Uterus (tissue), 4 donors: ENCODE measurements at places on chromosomes 12 and 14. TPM values are rescaled to one million over a fixed set of nuclear protein-coding genes. Genes with fewer than 3 reads are reported as not detected.

DNA sequence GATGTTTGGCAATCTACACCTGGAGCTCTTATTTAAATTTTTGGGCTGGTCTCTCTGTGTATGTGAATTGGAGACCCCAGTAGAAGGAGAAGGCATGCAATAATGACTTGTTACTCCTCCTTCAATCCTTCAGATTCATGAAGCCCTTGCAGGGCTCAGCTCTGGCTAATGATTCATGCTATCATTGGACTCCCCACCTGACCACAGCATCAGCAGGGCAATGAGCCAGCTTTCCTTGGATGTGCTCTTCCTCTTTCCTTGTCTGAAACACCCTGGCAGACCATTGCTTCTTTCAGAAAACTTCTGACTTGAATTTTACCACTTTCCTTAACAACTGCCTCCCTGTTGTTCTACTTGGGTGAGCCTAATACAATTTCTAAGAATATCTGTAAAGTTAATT is 1019.2 kb downstream of the AACS start:
- no peaks in the 10 kb centered on the region for H3K4me1 ChIP-seq
- H3K36me3 ChIP-seq = no peaks in the 10 kb centered on the region
- no peak overlapping the region for H3K4me3 ChIP-seq
- no peak for DNase-seq

DNA sequence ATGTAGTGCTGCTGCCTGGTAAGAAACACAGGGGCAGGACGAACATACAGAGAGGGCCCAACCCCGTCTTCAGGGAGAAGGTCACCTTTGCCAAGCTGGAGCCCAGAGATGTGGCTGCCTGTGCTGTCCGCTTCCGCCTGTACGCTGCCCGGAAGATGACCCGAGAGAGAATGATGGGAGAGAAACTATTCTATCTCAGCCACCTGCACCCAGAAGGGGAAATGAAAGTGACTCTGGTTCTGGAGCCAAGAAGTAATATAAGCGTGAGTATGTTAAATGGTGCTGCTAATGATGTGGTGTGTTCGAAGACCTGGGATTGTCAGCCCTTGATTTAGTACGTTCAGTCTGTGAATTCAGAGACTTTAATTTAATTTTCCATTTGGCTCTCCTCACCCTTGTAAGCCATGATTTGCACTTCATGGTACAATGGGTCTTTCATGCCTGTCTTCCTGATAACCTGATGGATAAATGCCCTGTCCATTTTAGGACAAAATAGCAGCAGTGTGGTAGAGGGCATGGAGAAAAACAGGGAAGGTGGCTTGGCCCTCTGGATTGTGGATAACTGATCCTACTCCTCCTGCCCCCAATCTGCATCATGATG is 318.9 kb downstream of the SNAPC1 start:
- H3K27me3 ChIP-seq = no peaks in the 10 kb centered on the region
- H3K4me1 ChIP-seq = no peaks in the 10 kb centered on the region
- H3K4me3 ChIP-seq = no peak overlapping the region
- no peak for DNase-seq
- H3K27ac ChIP-seq = no peak overlapping the region

GRCh38 chr12:647385-648085 is 15.7 kb downstream of the NINJ2 start:
- no peaks in the 10 kb centered on the region for H3K36me3 ChIP-seq
- no peaks in the 10 kb centered on the region for H3K27me3 ChIP-seq
- H3K27ac ChIP-seq = peak overlapping the region; percentile 92
- H3K4me1 ChIP-seq = peaks cover 15% of the 10 kb centered on the region
- DNase-seq = no peak
- no peak overlapping the region for H3K4me3 ChIP-seq

DNA sequence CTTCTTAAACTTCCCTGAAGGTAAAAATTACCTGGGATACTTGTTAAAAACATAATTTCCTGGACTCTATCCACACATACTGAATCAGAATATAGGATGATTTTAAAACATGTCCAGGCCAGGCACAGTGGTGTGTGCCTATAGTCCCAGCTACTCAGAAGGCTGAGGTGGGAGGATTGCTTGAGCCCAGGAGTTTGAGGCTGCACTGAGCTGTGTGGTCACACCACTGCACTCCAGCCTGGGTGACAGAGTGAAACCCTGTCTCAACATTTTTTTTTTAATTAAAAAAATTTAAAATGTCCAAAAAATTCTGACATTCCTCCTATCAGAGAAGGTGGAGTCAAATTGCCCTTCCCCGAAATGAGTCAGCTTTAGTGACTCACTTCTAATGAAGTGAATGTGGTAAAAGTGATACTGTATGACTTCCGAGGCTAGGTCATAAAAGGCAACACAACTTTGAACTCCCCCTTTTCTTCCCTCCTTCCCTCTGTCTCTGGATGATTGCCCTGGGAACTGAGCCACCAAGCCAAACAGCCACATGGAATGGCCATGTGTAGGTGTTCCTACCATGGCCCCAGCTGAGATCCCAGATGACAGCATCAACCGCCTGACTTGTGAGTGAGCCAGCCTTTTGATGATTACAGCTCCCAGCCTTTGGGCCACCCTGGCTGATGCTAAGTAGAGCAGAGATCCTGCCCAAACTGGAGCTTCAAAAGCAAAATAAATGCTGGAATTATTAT is 36.3 kb downstream of the LIMA1 start:
- H3K27ac ChIP-seq = peak overlapping the region; percentile 79
- H3K27me3 ChIP-seq = no peaks in the 10 kb centered on the region
- peak; percentile 88 for DNase-seq

ACSM4 gene
- not detected for total RNA-seq

DNA sequence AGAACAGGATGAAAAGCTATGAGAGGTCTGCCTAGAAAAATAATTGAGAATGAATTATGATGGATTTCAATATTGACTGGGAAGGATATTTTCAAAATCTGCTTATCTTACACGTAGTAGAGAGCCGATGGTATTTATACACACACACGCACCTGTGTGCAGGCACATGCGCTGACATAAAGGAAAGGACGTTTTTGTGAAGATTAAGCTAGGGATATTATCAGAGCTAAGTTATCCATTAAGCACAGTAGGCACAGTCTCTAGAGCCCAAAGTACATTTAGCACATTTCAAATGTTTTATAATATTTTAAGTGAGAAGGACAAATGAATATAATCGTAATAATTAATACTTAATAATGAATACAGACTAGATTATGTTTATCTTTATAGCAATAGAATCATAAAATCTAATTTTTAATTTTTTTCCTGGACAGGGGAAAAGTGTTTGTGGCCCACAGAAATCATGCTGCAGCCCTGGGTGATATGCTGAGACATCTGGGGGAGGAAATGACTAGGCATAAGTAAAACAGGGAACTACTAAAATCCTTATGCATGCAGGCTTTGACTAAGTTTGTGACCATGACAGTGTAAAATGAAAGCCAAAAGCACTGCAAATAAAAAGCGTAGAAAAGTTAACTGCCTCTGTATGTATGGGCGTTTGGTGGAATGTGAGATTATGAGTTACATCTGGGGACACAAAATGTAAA is 146.1 kb downstream of the KITLG start:
- no peak overlapping the region for H3K4me3 ChIP-seq
- DNase-seq = no peak
- H3K36me3 ChIP-seq = no peaks in the 10 kb centered on the region

DNA sequence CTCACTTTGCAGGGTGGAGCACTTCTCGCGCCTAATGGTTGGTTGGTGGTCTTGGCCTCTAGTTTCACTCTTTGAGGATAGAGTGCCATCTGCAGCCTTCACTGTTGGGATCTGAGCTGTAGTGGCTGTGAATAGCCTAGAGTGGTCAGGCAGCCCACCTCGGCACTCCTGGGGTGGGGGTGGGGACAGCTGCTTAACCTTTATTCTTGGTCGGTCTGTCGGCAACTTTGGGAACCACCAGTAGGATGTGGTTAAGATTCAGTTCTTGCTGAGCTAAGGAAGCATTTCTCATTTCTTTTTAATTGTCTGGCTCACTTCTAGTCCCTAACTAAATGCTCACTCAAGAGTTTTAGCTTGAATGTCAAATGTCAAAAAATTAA is 21.1 kb downstream of the TMBIM6 start:
- no peaks in the 10 kb centered on the region for H3K4me1 ChIP-seq
- no peaks in the 10 kb centered on the region for H3K27me3 ChIP-seq
- DNase-seq = no peak
- H3K36me3 ChIP-seq = no peaks in the 10 kb centered on the region

- H3K4me3 ChIP-seq = no peak overlapping the region
- no peaks in the 10 kb centered on the region for H3K36me3 ChIP-seq
Measured at GRCh38 chr12:46390304-46390703, 17.7 kb upstream of the SLC38A2 start.

ISM2 gene
- total RNA-seq = 1.5 TPM

DNA sequence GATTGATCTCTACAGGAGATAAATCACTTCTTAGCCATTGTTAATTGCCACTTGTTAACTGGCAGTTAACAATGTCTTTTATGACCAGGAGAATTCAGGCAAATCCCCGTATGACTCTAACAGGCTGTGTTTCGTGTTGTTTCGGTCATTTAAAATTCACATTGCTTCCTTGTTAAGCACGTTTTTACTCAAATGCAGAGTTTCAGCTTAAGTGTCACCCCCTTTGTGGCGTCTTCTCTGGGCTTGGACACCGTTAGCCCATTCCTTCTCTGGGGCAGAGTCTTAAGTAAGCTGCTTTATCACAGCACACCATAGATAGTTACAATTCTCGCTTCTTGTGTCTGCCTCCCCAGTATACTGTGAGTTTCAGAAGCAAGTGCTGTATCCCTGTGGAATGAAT is 205.4 kb downstream of the EPS8 start:
- no peaks in the 10 kb centered on the region for H3K36me3 ChIP-seq
- H3K4me1 ChIP-seq = no peaks in the 10 kb centered on the region
- H3K27ac ChIP-seq = no peak overlapping the region
- no peak for DNase-seq

GRCh38 chr12:84046859-84047258 is 865.7 kb downstream of the SLC6A15 start:
- DNase-seq = no peak
- no peaks in the 10 kb centered on the region for H3K36me3 ChIP-seq
- H3K27ac ChIP-seq = no peak overlapping the region
- no peaks in the 10 kb centered on the region for H3K27me3 ChIP-seq
- H3K4me3 ChIP-seq = no peak overlapping the region
- H3K4me1 ChIP-seq = no peaks in the 10 kb centered on the region

DNA sequence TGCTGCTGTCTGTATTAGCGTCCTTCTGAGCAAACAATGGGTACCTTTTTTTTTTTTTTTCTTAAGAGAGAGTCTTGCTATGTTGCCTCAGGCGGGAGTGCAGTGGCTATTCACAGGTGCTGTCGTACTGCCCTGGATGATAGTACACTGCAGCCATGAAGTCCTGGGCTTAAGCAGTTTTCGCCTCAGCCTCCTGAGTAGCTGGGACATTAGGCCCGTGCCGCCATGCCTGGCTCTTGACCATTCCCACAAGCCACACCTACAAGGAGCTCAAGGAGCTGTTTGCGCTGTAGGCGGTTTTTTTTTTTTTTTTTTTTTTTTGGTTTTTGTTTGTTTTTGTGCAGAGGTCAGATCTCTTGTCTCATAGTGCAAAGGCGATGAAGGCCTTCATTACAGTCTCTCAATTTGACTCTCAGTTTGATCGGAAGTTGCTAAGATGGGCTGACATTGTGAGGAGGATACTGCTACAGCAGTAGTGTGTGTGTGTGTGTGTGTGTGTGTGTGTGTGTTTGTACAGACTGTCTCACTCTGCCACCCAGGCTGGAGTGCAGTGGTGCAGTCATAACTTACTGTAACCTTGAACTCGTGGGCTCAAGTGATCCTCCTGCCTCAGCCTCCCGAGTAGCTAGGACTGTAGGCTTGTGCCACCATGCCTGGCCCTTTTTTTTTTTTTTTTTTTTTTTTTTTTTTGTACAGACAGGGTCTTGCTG is 34.2 kb downstream of the TRAF3 start:
- H3K27me3 ChIP-seq = no peaks in the 10 kb centered on the region
- H3K4me3 ChIP-seq = no peak overlapping the region
- DNase-seq = no peak
- H3K36me3 ChIP-seq = no peaks in the 10 kb centered on the region
- no peaks in the 10 kb centered on the region for H3K4me1 ChIP-seq

GRCh38 chr14:76250302-76250701 is 98.6 kb downstream of the GPATCH2L start:
- no peak overlapping the region for H3K27ac ChIP-seq
- no peaks in the 10 kb centered on the region for H3K27me3 ChIP-seq
- H3K4me1 ChIP-seq = no peaks in the 10 kb centered on the region
- no peak overlapping the region for H3K4me3 ChIP-seq

CCDC38 gene
- 0.49 TPM for total RNA-seq

PCED1B gene
- 46.6 TPM for total RNA-seq

- no peak overlapping the region for H3K27ac ChIP-seq
- no peaks in the 10 kb centered on the region for H3K4me1 ChIP-seq
- DNase-seq = no peak
- H3K4me3 ChIP-seq = no peak overlapping the region
- no peaks in the 10 kb centered on the region for H3K27me3 ChIP-seq
Measured at GRCh38 chr12:4849115-4849541, 60.6 kb upstream of the KCNA1 start.

GRCh38 chr14:31297701-31298344 is 90.2 kb upstream of the HECTD1 start:
- no peak overlapping the region for H3K4me3 ChIP-seq
- DNase-seq = no peak
- H3K4me1 ChIP-seq = no peaks in the 10 kb centered on the region
- no peaks in the 10 kb centered on the region for H3K27me3 ChIP-seq
- no peak overlapping the region for H3K27ac ChIP-seq

ERBB3 gene
- total RNA-seq = 0.77 TPM

- DNase-seq = no peak
- no peak overlapping the region for H3K4me3 ChIP-seq
- no peaks in the 10 kb centered on the region for H3K4me1 ChIP-seq
- H3K27ac ChIP-seq = no peak overlapping the region
- no peaks in the 10 kb centered on the region for H3K27me3 ChIP-seq
- no peaks in the 10 kb centered on the region for H3K36me3 ChIP-seq
Measured at GRCh38 chr14:104548802-104549535, 30.6 kb upstream of the C14orf180 start.

- no peaks in the 10 kb centered on the region for H3K27me3 ChIP-seq
- DNase-seq = no peak
- no peaks in the 10 kb centered on the region for H3K4me1 ChIP-seq
Measured at GRCh38 chr12:121788176-121788818, 5.2 kb downstream of the RHOF start.

DNA sequence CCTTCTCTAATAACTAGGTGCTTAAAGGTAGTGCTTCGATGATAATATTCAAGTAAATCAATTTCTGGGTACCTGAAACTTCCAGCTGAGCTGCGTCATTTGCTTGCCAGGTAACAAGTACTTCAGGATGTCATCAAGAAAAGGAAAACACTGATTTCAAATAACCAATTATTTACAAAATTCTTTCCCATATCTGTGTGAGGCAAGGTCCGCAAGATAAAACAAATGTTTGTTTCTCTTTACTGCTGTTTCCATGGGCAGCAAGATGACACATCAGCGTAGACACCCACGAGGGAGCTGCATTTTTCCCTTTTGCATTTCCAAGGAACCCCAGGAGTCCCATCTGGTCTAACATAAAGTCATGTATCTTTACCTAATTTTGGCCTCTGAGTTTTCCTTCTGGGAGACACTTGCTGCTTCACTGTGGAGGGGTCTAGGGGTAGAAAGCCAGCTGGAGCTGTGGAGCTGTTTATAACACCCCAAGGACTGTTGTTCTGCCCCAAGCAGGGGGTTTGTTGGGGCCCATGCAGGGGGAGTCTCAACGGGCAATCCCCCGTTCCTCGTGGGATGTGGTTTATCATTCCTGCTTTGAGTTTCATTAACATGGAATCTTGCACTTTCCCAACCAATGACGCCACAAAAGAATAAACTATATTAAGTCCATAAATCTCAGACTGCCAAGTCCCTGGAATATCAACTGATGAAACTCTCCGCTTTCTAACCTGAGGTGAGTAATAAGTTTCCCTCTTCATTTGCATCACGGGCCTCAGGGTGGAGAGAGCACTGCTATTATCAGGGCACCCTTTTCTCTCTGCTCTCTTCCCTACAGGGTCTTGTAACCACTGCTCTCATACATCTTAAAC is 112.8 kb upstream of the PELI2 start:
- H3K4me1 ChIP-seq = no peaks in the 10 kb centered on the region
- peak overlapping the region; percentile 24 for H3K4me3 ChIP-seq
- H3K27me3 ChIP-seq = no peaks in the 10 kb centered on the region
- H3K27ac ChIP-seq = peak overlapping the region; percentile 61
